Panc1 (cell line): ENCODE measurements at places on chromosomes 16 and 17.

DNA sequence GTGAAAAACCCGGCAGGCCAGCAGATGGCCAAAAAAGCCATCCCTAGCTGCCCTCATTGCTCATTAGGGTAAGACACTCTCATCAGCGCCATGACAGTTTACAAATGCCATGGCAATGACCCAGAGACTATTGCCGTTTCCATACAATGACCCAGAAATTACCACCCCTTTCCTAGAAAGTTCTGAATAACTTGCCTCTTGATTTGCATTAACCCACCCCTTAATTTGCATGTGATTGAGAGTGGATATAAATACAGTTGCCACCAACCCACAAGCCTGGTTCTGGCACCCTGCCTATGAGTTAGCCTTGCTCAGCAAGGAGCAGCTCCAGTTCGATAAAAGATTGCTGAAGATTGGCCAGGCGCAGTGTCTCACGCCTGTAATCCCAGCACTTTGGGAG lies 16.1 kb upstream of the C16orf54 start:
- H3K36me3 ChIP-seq = no peaks in the 10 kb centered on the region
- no peaks in the 10 kb centered on the region for H3K27me3 ChIP-seq
- no peaks in the 10 kb centered on the region for H3K4me1 ChIP-seq
- DNase-seq = no peak
- H3K27ac ChIP-seq = no peak overlapping the region

DNA sequence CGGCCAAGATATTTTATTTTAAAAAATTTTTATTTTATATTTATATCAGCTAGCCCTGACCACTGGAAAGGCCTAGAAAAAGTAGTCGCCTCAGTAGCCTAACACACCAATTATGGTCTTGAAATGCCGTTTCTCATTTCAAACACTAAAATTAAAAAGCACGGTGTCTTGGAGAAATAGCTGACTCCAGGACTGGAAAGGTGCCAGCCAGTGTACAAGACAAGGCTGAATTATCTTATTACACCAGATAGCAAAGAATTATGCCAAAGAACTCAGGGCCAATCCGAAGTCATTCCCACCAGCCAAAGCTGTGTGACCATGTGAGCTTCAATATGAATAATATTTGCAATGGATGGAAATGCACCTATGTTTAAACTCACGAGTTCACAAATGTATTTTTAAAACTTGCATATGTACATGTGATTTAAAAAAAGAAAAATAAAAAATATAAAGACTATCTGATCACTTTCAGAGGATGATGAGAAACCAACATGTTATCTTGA lies 19.9 kb upstream of the ATP2C2 start:
- no peaks in the 10 kb centered on the region for H3K4me1 ChIP-seq
- H3K27me3 ChIP-seq = no peaks in the 10 kb centered on the region
- no peak for DNase-seq

DNA sequence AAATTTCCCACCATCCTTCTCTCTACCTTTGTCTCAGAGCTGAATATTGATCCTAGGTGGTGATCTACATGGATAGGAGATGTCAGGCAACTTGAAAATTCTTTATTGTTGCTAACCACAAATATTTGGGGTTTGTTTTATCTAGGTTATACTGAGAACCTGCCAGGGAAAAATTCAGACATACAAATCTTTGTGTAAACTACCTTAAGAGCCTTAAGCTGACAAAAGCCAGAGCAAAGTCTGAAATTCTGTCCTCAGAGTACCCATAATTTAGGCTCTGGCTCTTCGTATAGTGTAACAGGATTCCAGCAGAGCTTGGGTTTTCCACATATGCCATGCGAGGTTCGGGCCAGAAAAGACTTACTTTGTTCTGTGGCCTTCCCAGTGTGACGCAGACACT lies 406.7 kb upstream of the MAF start:
- H3K4me1 ChIP-seq = no peaks in the 10 kb centered on the region
- H3K27me3 ChIP-seq = no peaks in the 10 kb centered on the region
- DNase-seq = no peak
- no peak overlapping the region for H3K4me3 ChIP-seq
- no peaks in the 10 kb centered on the region for H3K36me3 ChIP-seq

- no peak overlapping the region for H3K4me3 ChIP-seq
- no peak overlapping the region for H3K27ac ChIP-seq
- H3K4me1 ChIP-seq = peaks cover 3% of the 10 kb centered on the region; the same call in 1 of the 2 replicates
- H3K36me3 ChIP-seq = no peaks in the 10 kb centered on the region
- no peak for DNase-seq
- no peaks in the 10 kb centered on the region for H3K27me3 ChIP-seq
These were observed 77.2 kb downstream of the C17orf67 start for GRCh38 chr17:56756536-56756935.
